ENCODE measurements at places on chromosomes 3 and 15.

GRCh38 chr3:14398797-14399106 lies 3.7 kb upstream of the SLC6A6 start:
- DNase-seq, result no peak

DNA sequence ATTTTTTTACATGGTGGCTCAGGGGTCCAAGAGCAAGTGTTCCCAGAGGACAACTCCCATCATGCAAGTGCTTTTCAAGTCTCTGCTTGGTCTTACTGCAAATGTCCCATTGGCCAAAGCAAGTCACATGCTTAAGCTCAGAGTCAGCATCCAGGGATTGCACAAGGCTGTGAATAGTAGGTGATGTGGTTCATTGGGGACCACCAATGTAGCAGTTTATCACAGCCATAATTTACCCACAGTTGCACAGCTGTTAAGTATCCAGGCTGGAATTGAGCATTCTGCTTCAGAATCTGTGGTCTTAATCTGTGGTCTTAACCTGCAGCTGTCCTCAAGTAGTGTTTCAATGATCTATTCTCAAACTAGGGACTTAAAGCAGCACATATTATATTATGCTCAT lies 71.4 kb upstream of the PLCL2 start:
- DNase-seq, result no peak

DNA sequence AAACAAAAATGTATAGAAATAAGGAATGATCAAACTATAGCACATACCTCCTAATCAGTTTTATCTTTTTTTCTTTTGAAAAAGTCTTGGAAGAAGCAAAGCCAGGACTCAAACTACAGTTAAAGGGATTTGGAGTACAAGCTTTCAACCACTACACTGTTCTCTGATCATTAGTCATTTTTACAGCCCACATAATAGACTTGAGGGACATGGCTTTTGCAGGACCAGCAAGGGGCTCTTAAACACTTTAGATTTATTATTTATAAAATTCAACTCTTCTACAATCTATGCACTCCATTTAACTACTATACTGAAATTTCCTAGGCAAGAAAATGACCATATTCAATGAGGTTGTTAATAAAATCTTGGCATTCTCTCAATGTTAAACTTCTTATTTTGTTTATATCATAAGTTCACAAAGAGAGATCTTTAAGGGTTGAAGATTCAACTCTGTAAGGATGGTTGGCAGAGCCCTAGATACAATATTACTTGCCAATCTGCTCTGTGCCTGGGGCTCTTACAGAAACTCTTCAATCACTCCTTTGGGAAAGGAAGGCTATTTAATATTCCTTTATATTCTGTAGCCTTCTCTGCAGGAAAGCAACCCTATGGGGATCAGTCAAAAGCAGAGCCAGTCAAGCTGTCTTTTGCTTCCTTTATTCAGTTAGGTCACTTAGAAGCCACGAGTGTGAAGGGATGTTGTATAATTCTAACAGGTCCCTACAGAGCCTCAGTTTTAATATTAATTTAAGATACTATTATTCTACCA lies 557.7 kb upstream of the SGO1 start:
- DNase-seq, result no peak

DNA sequence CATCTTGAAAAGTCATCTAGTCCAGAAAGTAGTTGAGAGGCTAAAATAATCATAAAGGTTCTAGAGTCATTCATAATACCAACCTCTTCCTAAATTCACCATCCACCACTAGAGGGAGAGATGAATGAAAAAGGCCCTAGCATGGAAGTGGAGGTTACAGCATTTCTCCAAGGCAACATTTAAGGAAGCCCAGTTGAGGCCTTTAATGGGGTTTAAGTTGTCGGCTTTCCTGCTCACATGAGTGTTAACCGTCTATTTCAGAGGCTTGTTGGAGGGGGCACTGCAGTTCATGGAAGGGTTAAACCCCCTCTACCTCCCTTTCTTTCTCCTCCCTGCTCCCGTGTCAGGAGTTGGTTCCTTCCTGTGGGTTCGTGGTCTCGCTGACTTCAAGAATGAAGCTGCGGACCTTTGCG lies 3.8 kb upstream of the SLCO3A1 start:
- DNase-seq, result peak; percentile 42

DNA sequence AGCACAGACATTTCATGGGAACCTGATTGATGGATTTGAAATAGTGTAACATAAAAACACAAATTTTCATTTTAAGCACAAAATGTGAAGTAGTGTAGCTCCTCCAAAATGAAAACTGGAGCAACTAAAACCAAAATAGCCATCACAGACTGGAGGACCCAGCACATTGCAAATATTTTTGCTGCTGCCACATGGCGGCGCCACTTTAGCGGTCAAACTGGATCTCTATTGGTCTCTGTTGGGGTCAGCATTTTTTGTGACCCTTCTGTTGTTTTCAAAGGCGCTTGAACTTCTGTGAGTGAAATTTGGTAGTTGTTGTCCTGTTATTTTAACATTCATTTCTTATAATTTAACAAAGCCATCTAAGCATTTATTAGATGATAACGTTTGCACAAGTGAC lies 259.9 kb downstream of the IL20RB start:
- no peak for DNase-seq

DNA sequence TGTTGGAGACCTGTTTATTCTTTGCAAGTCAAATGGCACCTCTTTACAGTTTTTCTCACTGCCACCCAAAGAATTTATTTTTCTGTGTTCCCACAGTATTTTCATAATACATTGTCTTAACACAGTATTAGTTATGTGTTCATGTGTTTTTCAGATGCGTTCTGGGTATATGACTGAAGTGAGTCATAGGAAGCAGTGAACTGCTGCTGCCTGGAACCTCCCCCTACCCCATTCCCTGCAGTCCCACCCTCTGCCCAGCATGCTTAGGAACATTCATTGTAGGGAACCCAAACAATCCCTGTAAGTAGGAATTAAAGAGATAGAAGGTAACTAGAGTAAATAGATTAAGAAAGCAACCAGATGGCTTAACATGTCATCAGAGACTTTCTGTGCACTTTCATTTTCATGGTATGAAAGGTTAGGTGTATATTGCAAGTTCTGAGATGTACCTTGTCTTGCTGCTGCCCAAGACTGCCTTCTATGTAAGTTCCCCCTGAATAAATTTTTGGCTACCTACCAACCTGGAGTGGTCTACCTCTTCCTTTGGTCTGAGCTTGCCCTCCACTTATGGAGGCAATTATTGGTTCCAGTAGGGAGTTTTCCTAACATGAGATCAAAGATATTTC lies 21.9 kb upstream of the SQOR start:
- DNase-seq, result peak; percentile 41

DNA sequence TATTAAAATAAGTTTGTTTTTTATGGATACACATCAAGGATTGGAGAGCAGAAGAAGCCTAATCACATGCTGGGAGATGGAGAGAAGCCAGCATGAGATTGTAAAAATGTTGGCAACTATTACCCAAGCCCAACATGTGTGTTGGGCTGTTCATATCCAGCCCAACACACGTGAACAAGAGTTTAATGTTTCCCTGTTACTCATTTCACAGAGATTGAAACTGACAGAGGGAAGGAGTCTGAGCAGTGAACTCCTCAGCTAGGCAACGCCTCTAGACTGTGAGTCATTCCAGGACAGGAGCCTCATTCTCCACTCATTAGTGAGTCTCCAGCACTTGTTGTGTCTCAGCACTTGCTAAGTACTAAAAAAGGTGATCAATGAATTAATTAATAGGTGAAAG lies 43.2 kb upstream of the CMSS1 start:
- peak; percentile 94 for DNase-seq

DNA sequence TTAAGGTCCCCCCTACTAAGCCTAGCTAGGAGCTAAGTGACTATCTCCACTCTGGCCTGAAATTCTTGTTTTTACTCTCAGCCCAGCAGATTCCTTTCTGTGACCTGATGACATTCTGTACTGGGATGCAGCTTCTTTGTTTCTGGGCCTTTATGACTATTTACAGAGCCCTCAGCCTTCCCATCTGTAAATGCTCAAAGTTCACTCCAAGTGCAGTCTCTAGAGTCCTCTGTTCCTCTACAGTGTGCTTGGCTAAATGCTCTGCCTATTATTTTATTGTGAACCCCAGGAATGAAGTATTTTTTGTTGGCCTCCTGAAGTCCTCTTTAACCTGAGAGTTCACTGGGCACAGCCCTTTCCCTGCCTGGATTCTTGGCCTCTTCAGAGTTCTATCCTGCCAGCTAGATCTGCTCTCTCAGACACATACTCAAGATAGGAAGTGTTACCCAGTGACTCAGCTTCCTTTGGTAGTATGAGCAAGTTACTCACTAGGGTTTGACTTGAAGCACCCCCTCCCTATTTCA lies 278.1 kb upstream of the P2RY1 start:
- DNase-seq, result peak; percentile 44

GRCh38 chr15:87871258-87871681 lies 385.3 kb downstream of the NTRK3 start:
- peak; percentile 89 for DNase-seq

DNA sequence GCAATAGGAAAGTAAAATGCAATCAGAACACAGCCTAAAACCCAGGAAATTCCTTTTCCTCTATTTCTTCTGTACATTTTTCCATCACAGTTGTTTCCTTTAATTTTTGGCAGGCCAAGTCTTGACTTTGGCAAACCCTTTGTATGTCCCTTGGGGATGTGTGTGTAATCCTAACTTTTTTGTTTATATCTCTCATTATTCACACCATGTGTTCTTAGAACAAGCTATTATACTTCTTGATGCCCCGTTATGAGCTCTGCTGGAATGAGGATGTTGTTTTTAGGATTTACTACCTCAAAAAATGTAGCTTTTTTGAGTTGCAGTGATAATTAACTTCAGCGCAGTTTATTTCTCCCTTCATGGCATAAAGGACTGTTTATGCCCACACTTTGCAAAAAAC lies 123.4 kb downstream of the ABI3BP start:
- peak; percentile 91 for DNase-seq

- DNase-seq, result peak; percentile 60
Observed at GRCh38 chr3:196666001-196666867, 26.7 kb downstream of the NRROS start.

GRCh38 chr3:155018621-155019330 lies 61.3 kb upstream of the MME start:
- DNase-seq, result peak; percentile 61

GRCh38 chr3:113117511-113118234 lies 93.7 kb upstream of the BOC start:
- DNase-seq, result peak; percentile 92

- no peak for DNase-seq
Observed at GRCh38 chr15:70602834-70603560, 160.4 kb downstream of the UACA start.

GRCh38 chr3:150077581-150078247 lies 107.0 kb upstream of the PFN2 start:
- peak; percentile 85 for DNase-seq

DNA sequence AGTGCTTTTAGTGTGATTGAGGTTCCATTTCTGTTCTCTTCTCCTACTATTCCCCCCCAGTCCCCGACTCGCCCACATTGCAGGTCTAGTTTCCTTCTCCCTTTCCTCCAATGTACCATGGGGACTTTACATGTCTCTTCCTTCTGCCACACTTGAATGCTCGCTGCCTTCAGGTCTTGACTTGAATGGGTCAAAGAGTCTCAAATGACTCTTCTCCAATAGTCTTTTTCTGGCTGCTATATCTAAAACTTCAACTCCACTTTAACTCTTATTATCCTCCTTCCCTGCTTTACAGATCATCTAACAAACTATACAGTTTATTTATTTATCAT lies 213.9 kb upstream of the SLC2A2 start:
- no peak for DNase-seq

GRCh38 chr3:103127737-103128136 lies 692.9 kb downstream of the ZPLD1 start:
- DNase-seq, result peak; percentile 7

DNA sequence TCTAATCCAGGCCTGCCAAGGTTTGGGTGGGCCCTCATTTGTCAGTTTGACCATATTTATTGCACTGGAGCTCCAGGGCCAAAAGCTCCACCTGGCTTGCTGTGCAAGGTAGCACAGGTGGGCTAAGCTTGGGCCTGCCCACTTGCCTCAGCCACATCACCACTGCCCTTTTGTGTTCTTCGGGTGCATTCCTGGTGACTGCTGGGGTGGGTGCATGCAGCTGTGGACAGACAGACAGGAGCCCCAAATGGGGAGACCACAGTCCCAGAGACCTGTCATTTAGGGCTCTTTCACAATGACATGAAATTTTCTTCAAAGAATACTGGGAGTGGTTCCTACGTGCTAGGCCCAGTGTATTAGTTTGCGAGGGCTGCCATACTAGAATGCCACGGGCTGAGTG lies 2.7 kb downstream of the MESP2 start:
- DNase-seq, result no peak

- DNase-seq, result no peak
Observed at GRCh38 chr3:14514323-14514720, 25.8 kb downstream of the GRIP2 start.

DNA sequence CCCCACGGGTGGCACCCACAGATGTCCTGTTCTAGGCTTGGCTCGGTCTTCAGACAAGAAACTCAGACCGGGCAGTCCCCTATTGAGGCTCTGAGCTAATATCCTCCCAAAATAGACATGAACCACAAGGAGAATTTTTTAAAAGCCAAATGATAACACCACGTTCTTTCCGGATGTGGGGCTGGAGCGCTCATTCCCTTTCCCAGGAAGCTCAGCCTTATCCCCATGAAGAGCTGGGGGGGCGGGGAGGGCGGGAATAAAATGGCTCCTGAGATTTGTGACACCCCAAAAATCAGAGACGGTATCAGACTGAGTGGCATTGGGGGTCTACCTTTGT lies 1.1 kb downstream of the SLC6A1 start:
- DNase-seq, result no peak

DNA sequence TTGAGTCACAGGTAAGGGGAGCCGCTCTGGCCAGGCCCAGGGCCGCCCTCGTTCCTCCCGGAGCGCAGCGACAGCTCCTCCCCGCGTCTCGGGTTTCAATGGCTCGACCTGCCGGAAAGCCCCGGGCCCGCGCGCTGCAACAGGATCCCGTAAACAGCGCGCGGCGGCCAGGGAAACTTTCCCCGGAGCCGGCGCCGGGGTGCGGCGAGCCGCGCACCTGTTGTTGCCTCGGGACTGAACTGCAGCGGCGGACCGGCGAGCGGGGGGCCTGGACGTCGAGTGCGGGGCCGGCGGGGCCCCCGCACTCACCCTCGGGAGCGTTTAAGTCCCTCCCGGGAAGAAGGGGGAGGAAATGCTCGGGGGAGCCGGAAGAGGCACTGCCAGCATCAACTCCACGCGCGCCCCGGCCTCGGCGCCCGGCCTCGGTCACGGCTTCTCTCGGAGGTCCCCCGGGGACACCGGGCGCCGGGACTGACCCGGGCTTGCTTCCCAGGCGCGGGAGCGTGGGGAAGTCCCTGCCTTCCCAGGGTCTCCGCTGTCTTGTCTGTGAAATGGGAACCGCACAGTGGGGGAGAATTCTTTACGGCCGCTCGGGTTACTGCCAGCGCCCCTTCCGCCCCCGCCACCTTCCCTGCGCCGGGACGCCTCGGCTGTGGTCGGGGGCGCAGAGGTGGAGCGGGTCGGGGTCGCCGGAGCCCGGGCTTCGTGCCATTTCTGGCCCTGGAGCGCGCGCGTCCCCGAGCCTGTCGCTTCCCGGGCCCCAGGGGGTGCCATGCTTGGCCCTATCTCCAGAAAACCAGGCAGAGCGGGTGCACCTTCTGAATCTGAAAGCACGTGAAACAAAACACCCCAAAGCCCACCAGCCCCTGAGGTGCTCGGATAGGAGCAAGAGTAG lies 7.5 kb upstream of the PGPEP1L start:
- peak; percentile 61 for DNase-seq

GRCh38 chr3:9405756-9406155 lies 8.3 kb downstream of the SETD5 start:
- no peak for DNase-seq

- DNase-seq, result no peak
Observed at GRCh38 chr3:63202529-63202928, 75.6 kb upstream of the SYNPR start.

- no peak for DNase-seq
Observed at GRCh38 chr15:37940876-37941275, 6.4 kb downstream of the TMCO5A start.
